Stimulated activated memory B cell treated with anti-CD40 and anti-IgM and Interleukin-4, amounts not matched to agents 10 μg/mL and 1 μg/mL and 100 μg/mL, for 72 hours (primary cell): ENCODE measurements at places on chromosomes 6 and 20.
A peak's percentile ranks its signal among the peaks of the same experiment; 100 is the strongest.

- no peak for ATAC-seq
Observed at GRCh38 chr20:10631126-10631525, 42.7 kb downstream of the JAG1 start.

GRCh38 chr6:16635810-16636602, 125.3 kb downstream of the ATXN1 start:
- ATAC-seq, result peak; percentile 86

DNA sequence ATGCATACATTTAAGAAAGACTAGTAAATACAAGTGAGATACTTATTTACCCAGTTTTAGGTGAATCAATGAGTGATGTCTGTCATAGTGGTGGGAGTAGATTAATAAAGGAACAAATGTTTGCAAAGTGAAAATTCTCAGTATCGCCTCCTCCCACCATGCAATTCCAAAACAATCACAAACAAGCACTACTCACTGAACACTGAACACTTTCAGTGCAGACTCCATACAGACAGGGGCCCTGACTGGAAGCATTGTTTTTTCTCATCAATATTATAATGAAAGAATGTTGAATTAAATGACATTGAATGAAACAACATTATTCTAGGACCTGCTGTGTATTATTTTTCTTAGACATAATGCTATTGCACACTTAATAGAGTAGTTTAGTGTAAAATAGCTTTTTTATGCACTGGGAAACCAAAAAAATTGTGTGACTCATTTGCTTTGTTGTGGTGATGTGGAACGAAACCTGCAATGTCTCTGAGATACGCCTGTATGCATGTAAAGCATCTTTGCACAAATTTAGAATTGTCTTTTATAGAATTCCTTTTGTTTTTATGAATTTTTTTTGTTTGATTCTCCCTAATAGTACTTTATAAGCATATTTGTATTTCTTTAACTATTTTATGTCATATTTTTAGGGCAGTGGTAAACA, 317.5 kb downstream of the UTRN start:
- ATAC-seq, result no peak

- no peak for ATAC-seq
Observed at GRCh38 chr6:141421378-141421777, 711.3 kb upstream of the GJE1 start.

DNA sequence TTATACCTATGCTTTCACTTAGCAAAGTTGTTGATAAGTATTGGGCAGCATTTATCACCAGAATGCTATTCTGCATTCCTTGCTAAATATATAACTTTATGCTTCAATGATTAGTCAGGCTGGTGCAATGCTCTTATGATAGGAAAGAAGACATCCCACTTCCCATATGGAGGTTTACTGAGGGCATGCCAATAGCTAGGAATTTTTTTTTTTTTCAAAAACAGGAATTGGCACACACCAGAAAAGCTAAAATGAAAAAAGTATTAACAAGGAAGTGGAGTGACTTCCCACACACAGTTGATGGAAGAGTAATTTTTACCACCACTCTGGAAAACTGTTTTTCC, 90.8 kb downstream of the FRK start:
- no peak for ATAC-seq

GRCh38 chr6:52588087-52588709, 11.3 kb upstream of the TRAM2 start:
- no peak for ATAC-seq

- peak; percentile 78 for ATAC-seq
Observed at GRCh38 chr6:32785781-32786533, 22.6 kb upstream of the HLA-DQB2 start.

GRCh38 chr6:33431880-33432541, 12.1 kb downstream of the SYNGAP1 start:
- ATAC-seq, result peak; percentile 29

DNA sequence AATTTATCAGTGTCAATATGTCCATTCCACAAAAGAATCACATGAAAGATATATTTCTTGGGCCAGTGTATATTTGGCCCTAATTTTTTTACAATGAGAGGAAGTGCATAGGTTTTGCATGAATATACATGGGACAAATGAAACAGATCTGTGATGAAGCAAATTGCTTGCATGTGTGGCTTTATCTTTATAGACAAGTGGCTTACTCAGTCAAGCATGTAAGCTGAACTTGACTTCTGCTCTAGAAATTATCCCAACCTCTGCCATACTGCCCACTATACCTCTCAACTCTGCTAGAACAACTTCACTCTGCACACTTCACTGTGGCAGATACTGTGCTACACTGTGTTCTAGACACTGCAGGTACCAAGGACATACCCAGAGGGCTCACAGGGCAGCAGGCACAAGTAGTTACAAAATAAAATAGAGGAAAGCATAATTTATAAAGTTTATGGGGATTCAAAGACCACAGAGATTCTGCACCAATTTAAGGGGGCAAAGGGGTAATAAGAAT, 349.2 kb upstream of the HSF2 start:
- no peak for ATAC-seq

DNA sequence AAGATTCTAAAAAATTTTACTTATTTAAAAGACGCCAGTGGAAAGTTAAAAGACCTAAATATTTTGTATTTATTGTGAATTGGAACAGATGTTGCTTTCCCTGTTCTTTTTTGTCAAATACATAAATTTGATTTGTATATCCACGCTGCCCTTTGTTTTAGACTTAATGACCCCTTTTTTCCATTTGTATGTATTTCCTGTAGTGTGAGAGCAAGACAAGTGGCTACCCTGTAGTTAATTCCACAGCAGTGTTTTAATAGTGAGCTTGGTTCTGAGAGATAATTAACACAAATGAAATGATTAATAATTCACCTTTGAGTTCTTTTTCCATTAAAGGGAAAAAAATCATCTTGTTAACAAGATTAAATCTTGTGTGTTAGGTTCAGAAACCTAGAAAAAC, 16.6 kb downstream of the SH3BGRL2 start:
- no peak for ATAC-seq

DNA sequence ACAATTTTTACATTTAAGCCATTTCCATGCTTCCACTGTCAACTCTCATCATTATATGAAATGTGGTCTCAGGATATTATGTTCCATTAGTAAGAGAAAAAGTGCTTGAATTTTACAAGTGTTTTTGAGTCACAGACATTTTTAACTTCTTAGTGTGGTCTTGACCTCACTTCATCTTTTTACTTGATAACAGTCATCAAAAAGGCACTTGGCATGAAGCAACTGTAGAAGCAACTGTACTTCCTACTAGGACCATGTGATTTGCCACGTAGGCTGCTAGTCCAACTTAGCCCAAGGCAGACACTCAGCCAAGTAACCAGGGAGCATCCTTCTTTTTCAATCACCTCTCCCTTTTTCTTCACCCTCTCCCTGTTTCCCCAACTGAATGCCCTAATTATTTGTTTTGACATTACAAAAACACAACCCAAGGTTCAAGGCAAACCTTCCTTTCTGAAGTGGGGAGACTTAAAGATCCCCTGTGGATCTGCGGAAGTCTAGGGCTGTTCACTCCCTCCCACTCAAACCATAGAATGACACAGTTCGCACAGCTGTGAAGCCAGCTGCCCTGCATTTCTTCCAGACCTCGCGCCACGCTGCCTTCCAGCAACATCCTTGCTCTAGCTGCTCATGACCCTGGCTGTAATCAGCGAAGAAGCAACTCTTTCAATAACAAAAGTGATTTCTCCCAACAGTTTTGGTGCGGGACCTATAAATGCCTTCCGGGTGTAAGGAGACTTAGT, 45.0 kb downstream of the PHACTR1 start:
- no peak for ATAC-seq

- no peak for ATAC-seq
Observed at GRCh38 chr6:125872259-125872921, 81.6 kb downstream of the NCOA7 start.

DNA sequence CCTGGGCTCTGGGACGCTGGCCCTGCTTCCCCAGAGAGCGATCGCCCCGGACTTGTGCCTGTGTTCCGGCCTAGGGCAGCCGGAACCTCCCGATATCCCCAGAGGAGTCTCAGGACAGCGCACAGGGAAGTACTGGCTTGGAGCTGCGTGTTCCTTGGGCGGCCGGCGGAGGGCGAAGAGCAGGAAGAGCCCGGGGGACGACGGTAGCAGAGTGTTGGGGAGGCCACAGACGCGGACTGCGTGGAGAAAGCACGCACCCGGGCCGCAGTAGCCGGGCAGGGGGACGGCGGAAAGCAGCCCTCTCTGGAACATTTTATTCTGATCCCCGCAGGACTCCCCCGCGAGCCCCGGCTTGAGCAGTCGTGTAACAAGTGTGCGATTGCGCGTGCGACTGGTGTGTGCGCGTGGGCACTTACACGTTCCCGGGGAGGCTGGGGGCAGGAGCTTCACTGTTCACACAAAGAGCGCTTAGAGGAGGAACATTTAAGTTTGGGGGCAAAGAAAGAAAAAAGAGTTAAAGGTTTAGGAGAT, 36.1 kb downstream of the NCR2 start:
- peak; percentile 28 for ATAC-seq

DNA sequence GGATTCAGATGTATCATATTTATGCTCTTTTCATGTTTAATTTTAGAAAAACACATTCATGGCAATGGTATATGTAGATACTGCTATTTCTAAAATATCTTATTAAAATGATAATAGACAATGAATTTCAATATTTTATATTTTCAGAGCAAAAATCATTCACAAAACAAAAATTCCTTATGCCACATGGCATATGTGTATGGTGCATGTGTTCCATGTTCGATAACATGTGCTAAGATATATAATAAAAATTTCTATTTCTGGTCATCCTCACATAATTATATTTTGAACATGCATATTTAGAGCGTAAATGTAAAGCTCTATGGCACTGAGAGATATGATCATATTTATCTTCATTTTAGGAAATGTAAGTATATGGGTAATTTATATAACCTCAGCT, 606.2 kb upstream of the AGPAT4 start:
- ATAC-seq, result no peak
